Caco-2 (cell line): ENCODE measurements at places on chromosomes 1 and 21.

DNA sequence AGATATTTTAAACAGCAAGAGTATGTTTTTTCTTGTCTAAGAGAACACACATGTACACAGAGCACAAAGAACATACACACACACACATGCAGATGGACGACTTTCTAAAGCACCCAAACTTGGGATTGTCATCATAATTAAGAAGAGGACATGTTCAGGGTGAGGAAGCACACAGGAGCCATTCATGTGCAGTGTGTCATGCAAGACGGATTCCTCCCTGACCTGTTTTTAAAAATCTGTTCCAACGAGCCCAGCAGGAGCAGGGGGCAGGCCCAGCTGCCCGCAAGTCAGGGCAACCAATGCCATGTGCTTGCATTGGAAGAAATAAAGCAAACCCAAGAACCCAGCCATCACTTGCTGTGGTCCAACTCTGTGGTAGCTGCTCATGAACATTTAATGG is 167.3 kb upstream of the ZNF644 start:
- H3K27ac ChIP-seq: no peak overlapping the region
- H3K4me3 ChIP-seq: no peak overlapping the region
- H3K36me3 ChIP-seq: no peaks in the 10 kb centered on the region
- H3K27me3 ChIP-seq: no peaks in the 10 kb centered on the region

- H3K4me3 ChIP-seq: peak within 1 kb of the TSS; percentile 62
- DNase-seq: peak; percentile 79
- no peak within 1 kb of the TSS for H3K27ac ChIP-seq
Measured at GRCh38 chr1:224615861-224616755, at the start of gene CNIH3. CNIH3 (plus strand) TSS chr1:224616317; CDS start chr1:224617175, 858 bp downstream.

- no peak overlapping the region for H3K27ac ChIP-seq
- no peaks in the 10 kb centered on the region for H3K4me1 ChIP-seq
- no peaks in the 10 kb centered on the region for H3K27me3 ChIP-seq
- H3K36me3 ChIP-seq: no peaks in the 10 kb centered on the region
- H3K4me3 ChIP-seq: no peak overlapping the region
Measured at GRCh38 chr1:221149111-221149510, 269.9 kb downstream of the HLX start.

DNA sequence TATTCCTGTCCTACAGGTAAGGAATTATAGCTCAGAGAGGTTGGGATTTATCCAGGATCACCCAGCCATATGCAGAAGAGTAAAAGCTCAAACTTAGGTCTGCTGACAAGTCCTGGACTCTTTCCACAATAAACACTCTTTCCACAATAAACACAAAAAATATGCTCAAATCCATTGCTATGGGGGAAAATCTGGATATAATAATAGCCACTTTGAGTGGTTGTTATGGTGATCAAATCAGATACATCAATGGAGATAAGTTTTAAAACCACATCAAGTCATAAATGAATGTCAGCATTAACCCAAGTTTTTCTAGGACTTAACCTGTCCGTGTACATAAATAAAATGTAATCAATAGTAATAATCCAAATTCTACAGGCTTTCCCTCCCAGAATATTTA is 22.3 kb upstream of the TTF2 start:
- no peak for DNase-seq
- H3K4me1 ChIP-seq: no peaks in the 10 kb centered on the region
- no peaks in the 10 kb centered on the region for H3K27me3 ChIP-seq
- H3K4me3 ChIP-seq: no peak overlapping the region
- no peaks in the 10 kb centered on the region for H3K36me3 ChIP-seq
- H3K27ac ChIP-seq: no peak overlapping the region

DNA sequence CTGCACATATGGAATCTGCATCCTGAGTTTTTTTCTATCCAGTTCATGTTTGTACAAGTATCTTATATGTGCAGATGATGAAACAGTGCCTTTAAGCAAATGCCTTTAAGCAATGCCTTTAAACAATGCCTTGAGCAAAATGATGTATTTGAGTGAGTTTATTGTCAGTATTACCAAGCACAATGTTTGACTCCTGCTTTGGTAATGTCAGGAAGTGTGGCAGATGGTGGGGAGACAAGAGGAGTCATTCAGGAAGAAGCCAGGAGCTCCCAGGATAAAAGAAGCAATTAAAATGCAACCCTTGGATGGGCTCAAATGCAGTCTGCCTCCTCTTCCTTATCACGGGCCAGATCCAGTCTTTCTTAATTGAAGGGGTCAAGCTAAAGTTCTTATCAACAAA is 108.7 kb upstream of the KCNJ15 start:
- no peak overlapping the region for H3K4me3 ChIP-seq
- H3K36me3 ChIP-seq: no peaks in the 10 kb centered on the region
- H3K4me1 ChIP-seq: no peaks in the 10 kb centered on the region
- H3K27ac ChIP-seq: no peak overlapping the region

GRCh38 chr1:51444096-51444495 is 75.0 kb downstream of the EPS15 start:
- DNase-seq: no peak
- H3K27me3 ChIP-seq: no peaks in the 10 kb centered on the region
- no peak overlapping the region for H3K27ac ChIP-seq
- no peaks in the 10 kb centered on the region for H3K36me3 ChIP-seq

DNA sequence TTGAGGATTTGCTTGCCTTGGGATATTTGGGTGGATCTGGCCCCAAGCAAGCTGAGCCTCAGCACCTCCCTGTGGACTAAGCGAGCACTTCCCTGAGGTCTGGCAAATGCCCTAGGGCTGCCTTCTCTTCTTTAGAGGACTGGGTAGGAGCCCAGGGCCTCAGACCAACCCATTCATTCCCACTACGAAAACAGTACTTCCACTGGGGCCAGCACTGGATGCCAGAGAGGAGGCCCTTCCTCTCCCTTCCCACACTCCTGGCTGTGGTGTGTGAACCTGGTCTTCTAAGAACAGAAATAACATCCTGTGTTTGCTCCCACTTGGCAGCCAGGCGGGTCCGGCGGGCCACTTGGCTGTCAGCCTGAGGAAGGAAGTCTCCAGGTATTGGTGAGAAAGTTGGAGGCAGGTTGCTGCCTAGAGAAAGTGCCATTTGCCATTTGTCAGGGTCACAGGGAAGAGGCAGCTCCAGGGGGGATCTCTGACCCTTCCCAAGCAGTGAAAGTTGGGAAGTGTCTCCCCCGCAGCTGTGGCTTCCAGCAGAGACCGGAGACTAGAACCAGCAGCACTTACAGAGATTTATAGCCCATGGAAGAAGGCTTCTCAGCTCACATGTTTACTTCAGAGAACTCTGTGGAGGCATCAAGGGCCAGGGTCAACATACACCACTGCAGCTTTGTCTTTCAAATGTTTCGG is 323.5 kb downstream of the SIPA1L2 start:
- no peak for DNase-seq
- no peak overlapping the region for H3K27ac ChIP-seq
- no peaks in the 10 kb centered on the region for H3K4me1 ChIP-seq
- no peaks in the 10 kb centered on the region for H3K27me3 ChIP-seq
- no peak overlapping the region for H3K4me3 ChIP-seq

DNA sequence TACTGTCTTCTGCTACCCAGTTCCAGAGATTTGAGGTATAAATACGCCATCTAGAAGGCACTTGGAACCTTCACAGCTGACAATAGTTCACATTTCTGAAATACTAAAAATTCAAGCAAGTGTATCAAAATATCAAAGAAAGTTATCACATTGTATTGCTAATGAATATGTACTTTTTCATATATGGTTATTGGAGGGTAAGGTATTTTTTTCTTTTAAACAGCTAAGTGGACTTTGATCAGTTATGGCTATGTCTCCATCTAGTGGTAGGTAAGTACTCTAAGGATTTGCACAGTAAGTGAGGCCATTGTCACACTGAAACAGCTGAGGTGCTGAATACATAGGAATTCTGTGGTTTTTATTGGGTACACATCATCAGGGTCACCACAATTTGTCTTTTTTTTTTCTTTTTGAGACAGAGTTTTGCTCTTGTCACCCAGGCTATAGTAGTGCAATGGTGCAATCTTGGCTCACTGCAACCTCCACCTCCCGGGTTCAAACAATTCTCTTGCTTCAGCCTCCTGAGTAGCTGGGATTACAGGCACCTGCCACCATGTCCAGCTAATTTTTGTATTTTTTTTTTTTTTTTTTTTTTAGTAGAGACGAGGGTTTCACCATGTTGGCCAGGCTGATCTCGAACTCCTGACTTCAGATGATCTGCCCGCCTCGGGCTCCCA is 49.1 kb upstream of the CR2 start:
- H3K4me1 ChIP-seq: 0 out of 2 replicates have a peak, but pooled peaks cover 4% of the 10 kb centered on the region
- peak; percentile 35 for DNase-seq
- no peaks in the 10 kb centered on the region for H3K36me3 ChIP-seq
- no peak overlapping the region for H3K4me3 ChIP-seq
- H3K27me3 ChIP-seq: no peaks in the 10 kb centered on the region
- H3K27ac ChIP-seq: no peak overlapping the region

- no peak overlapping the region for H3K27ac ChIP-seq
- H3K36me3 ChIP-seq: no peaks in the 10 kb centered on the region
- no peaks in the 10 kb centered on the region for H3K27me3 ChIP-seq
- H3K4me3 ChIP-seq: no peak overlapping the region; the same call in 1 of the 2 replicates
- H3K4me1 ChIP-seq: peaks cover 3% of the 10 kb centered on the region; the same call in 1 of the 2 replicates
Measured at GRCh38 chr1:93344484-93344883, 1.2 kb upstream of the DR1 start.

- H3K4me3 ChIP-seq: no peak overlapping the region
- no peak overlapping the region for H3K27ac ChIP-seq
- no peaks in the 10 kb centered on the region for H3K36me3 ChIP-seq
Measured at GRCh38 chr1:98256700-98257099, 335.9 kb upstream of the DPYD start.

DNA sequence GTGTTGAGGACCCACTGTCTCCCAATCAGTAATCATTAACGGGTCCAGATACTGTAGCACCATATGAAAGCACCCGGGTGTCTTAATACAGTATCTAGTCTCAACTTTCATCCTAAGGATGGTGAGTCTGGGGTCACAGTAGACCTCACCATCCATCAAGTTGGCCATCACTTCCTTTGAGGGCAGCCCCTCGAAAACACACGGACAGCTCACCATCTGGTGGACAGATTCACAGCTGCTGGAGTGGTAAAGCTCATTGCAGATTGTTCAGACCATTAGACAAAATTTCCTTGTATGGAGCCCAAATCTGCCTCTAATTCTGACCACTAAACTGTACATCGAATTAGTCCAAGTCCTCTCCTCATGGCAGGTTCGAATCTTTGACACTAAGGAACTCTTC is 123.1 kb downstream of the PGBD5 start:
- no peak overlapping the region for H3K4me3 ChIP-seq
- H3K27me3 ChIP-seq: no peaks in the 10 kb centered on the region
- no peaks in the 10 kb centered on the region for H3K36me3 ChIP-seq
- peaks cover 10% of the 10 kb centered on the region for H3K4me1 ChIP-seq
- no peak overlapping the region for H3K27ac ChIP-seq

DNA sequence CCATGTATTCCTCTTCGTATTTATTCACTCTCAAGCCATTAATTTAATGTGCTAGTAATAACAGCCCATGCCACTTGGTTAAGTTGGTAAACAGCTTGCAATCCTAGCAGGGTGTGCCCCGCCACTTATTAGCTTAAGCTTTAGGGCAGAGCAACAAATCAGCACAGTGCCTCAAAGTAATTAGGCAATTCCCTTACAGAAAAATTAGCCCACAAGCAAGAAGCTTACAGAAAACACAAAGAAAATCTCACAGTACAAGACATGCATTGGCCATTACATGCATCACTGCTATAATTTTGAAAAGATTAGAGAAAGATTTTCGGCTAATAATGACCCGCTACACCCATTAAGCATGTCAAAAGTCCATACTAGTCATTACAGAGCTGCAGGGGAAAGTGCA is 47.6 kb downstream of the TGFB2 start:
- no peak overlapping the region for H3K4me3 ChIP-seq
- H3K36me3 ChIP-seq: no peaks in the 10 kb centered on the region

DNA sequence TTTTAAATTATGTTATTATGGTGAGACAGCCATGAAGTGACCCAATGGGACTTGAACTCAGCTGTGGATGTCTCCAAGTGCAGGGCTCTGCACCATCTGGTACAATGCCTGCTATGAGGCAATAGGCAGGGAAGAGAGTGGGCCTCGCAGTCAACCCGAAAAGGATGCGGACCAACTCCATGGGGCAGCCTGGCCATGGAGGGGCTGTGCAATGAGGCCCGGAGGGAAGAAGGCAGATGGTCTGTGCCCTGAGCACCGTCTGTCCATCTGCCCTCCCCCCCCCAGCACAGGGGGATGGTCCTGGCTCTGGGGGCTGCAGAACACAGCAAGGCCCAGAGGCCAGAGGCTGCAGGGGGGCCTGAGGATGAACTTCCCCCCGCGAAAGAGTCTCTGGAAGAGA is 17.0 kb downstream of the ESPN start:
- H3K4me3 ChIP-seq: no peak overlapping the region
- H3K27me3 ChIP-seq: no peaks in the 10 kb centered on the region
- DNase-seq: no peak
- H3K36me3 ChIP-seq: no peaks in the 10 kb centered on the region
